Kidney tubule cell (primary cell): ENCODE measurements at places on chromosomes 7 and 10.

DNA sequence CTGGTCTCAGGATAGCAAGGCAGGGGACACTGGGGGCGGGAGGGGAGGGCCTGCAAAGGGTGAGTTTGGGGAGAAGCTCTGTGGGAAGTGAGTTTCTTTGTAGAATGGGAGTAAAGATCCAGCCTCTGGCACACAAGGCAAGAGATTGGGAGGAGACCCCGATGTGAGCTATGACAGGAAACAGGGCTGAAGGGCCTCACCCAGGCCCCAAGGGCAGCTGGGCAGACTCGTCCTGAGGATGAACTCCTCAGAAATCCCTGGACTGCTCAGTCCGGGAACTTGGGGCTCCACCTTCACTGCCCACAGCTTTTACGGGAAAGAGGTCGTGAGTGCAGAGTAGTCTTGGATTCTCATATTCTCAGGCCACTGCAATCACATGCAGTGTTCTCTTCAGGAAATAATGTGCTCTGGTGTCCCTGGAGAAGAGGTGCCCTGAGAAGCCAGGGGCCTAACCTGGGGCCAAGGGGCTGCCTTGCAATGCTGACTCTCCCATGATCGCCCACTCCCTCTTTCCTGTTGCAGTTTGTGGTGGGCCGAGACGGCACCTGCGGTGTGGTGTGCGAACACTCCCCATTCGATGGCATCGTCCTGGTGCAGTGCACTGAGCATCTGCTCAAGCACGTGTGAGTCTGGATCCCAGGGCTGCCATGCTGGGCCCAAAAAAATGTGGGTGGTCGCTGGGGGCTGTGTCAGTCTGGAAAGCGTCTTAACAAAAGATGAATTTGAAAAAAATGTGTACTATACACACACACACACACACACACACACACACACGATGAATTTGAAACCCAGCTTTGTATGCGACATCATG lies 31.3 kb upstream of the C10orf53 start:
- DNase-seq, result no peak

GRCh38 chr10:17234431-17234945 lies 6.4 kb downstream of the VIM start:
- DNase-seq, result peak; percentile 24

DNA sequence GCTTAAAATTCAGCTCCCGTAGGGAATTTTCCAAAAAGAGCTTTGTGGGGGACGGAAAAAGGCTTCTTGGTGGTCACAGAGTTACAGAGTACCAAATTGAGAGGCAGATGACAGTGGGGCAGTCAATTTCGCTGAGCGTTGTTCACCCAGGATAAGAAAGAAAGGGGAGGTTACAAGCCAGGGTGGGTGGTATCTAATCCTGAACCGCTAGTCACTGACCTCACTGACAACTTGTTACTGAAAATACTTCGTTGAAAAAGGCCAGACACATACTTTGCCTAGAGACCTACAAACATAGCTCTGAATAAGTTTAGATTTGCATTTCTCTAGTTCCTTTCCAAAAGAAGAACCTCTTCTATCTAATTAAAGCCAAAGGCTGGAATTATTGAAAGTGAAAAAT lies at the start of gene CTNNA3:
TSS of gene CTNNA3 (minus strand) at position 167 of the 400 bp plus-strand sequence.
- no peak for DNase-seq

GRCh38 chr10:74380795-74381194 lies 229.8 kb downstream of the ADK start:
- no peak for DNase-seq

DNA sequence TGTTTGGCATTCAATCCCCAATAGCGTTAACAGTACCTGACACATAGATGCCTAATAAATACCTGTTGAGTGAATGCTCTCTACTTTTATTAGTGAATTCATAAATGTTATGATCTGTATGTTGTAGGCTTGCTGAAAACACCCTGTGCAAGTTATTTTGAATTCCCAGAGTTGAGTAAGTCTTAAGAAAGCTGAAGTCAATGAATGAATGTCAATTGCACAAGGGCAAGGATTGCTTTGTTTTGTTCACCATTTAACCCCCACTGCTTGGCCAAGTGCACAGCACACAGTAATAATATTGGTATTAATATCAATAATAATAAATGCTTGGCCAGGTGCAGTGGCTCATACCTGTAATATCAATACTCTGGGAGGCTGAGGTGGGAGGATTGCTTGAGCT lies 10.2 kb downstream of the CPA1 start:
- DNase-seq, result no peak

DNA sequence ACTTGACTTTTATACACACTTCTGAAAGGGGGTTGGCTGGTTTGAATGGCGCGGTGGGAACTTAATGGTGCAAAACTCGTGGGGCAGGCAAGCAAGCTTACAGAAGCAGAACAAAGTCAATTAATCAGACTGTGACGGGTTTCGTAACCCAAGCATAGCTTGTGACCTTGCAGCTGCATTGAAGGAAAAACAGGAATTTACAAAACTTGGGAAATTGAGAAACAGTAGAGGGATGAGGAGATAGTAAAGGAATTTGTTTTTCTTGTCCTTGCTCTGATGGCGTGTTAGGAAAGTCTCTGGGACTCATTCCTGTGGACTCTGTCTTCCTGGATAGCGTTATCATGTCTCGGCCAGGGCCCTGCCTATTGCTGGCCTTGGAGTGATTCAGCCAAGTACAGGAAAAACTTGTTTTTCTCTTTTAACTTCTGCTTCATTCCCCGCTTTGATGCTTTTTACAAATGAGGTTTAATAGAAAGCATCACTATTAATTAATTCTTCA lies 220.0 kb upstream of the KCND2 start:
- DNase-seq, result peak; percentile 94

- no peak for DNase-seq
Observed at GRCh38 chr7:71511361-71511807, 379.4 kb downstream of the GALNT17 start.

DNA sequence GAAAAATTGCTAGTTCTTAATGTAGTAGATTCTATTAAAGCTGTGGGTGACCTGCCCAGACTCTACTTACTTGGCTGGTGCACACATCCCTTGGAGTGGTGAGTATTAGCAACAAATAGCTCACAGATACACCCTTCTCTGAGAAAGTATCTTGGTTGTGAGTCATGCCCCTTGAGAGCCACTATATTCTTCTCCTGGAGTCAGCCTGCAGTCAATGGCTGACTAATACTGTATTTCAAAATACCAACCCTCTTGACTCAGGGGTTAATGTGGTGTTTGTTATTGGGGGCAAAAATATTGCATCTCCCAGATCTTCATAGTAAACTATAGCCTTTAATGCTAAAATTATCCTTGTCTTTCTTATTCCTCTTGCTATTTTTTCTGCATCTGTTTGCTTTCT lies 354.9 kb downstream of the BMPER start:
- peak; percentile 89 for DNase-seq

- DNase-seq, result no peak
Observed at GRCh38 chr10:122204691-122205489, 66.2 kb upstream of the BTBD16 start.

DNA sequence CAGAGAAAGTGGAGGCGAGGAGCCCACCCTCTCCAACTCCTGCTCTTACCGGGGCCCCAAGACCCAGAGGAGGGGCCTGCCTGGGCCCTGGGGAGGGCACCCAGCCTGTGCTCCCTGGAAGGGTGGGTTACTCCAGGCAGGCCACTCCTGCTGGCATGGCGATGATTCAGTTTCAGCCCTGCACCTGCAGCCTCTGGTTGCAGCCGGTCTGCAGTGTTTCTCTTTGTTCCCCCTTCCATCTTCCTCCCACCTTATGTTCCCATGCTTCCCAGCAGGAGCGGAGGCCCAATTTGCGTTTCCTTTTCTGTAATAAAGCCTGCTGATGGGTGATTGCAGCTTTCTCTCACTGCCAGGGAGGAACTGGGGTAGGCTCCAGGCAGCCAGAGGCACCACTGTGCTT lies 53.2 kb upstream of the FAM20C start:
- no peak for DNase-seq

DNA sequence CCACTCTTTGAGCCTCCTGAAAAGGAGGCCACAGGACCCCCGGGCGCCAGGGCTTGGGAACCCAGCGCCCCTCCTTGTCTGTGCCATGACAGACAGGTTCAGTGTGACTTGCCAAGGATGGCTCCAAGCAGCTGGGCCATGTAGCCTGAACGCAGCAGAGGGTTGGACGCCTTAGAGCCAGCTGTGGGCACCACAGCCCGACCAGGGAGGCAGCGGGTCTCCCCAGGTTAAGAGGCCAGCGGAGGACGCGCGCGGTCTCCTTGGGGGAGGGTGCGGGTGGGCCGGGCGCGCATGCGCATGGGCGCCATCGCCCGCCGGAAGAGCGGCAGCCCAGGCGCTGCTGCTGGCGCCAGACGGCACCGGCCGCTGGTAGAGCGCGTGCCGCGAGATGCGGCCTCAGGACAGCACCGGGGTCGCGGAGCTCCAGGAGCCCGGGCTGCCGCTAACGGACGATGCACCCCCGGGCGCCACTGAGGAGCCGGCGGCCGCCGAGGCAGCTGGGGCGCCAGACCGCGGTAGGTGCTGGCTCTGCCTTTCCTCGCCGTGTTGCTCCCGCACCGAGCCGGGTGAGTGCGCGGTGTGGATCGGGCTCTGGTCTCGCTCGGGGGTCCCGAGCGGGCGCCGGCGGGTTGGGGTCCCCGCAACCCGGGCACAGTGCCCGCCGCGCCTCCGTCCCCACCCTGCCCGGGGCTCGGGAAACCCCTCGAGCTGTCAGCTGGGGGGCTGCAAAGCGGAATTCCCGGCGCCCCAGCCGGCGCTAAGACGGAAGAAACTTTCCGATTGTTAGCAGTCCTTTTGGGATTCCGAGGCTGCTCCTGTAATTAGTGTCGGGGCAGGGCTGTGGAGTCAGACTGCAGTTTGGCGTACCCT lies at the start of gene SLC35G1:
TSS of gene SLC35G1 (plus strand) at position 333 of the 870 bp plus-strand sequence. CDS start at position 389, 56 bp downstream.
- DNase-seq, result peak; percentile 82

GRCh38 chr10:124497196-124497881 lies 35.7 kb downstream of the LHPP start:
- no peak for DNase-seq

DNA sequence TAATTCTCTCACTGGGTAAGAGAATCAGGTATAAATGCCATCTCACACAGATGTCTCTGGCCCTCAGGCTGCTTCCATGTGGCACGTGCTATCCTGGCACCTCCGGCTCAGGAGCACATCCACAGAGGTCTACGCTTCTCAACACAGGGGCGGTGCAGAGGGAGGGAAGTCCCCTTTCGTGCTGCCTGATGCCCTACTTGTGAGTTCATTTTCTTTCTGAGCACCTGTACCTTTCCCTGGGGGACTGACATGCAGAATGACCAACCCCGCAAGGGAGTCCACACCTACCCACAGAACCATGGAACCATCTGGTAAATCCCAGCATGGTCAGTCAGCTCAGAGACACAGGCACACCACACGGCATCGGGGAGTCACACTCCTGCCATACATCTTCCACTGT lies 99.0 kb upstream of the SAMD8 start:
- no peak for DNase-seq

GRCh38 chr7:1210979-1211608 lies 21.6 kb upstream of the UNCX start:
- no peak for DNase-seq

DNA sequence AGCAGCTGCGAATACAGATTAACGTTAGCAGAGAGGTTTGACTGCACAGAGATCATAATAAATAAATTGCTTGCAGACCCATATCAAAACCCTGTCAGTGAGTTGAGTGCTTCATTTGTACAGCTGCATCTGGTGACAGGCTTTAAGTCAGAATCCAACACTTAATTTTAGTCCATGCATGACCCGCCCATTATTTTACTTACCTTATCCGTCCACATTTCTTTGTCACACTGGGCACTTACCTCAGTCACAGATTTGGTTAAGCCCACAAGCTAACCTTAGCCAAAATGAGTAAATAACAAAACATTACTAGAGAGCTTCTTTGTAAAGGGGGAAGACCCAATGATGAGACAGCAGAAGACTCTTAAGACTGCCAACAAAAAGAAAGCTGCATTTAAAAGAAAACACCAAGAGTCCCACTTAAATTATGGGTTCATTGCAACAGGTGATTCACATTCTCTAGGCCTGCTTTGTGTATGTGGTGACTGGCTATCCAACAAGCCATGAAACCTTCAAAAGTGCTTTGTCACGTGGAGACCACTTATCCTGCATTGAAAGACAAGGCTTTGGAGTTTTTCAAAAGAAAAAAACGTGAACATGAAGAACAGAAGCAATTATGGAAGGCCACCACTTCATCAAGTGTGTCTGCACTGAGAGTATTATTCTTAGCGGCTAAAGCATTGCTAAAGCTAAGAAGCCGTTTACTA lies 32.2 kb downstream of the PHTF2 start:
- DNase-seq, result no peak

DNA sequence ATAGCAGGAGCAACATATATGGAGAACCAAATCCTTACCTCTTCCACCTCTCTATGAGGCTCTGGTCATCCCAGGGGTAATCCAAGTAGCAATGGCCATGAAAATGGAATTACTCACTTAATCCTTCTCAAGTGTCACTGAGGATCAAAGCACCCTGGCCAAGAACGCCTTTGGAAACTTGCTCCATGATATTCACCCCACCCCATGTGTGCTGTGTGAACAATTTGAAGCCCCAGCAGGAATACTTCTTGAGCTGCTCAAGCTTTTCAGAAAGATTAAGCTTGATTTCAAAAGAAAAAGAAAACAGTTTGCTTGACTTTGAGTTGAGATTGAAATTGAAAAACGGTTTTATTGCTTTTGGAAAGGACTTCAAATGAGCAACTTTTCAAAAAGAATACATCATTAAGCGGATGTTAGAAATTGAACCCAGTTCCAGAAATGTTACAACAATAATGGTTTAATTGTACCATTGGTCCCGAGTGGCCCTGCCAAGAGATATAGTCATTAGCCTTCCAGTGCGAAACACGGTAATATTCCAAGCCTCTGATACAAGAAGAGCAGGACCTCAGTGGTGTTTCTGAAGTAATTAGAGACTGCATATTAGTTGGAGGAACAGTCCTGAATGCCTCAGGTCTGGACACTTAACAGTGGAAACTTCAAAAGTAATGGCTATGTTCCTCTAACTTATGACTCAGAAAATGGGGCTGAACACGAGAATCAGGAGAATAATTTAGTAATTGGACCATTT lies 208.1 kb downstream of the NEBL start:
- no peak for DNase-seq

DNA sequence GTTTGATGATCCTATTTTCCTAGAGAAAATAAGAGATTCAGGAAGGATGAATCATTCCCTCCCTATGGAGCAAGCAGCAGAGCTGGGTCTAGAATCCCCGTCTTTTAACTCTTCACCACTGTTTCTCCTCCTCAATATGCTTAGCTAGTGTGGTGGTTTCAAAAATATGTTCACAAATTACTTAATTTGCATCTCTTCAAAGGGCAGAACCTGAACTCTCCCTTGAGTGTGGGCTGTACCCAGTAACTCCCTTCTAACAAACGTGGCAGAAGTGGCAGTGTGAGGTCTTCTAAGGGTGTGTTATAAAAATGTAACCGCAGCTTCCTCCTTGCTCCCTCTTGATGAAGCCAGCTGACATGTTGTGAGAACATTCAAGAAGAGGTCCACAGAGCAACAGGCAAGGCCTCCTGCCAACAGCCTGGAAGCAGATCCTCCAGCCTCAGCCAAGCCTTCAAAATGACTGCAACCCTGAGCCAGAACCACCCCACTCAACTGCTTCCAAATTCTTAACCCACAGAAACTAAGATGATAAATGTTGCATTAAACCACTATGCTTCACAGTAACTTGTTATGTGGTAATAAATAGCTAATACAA lies 36.6 kb downstream of the SRPK2 start:
- DNase-seq, result peak; percentile 27

GRCh38 chr7:42285383-42285824 lies 48.4 kb upstream of the GLI3 start:
- no peak for DNase-seq
